IMR-90 (cell line): ENCODE measurements at places on chromosomes 2 and 18.

- no peak for DNase-seq
These were observed 182.3 kb downstream of the KLHL29 start for GRCh38 chr2:23567161-23567756.

DNA sequence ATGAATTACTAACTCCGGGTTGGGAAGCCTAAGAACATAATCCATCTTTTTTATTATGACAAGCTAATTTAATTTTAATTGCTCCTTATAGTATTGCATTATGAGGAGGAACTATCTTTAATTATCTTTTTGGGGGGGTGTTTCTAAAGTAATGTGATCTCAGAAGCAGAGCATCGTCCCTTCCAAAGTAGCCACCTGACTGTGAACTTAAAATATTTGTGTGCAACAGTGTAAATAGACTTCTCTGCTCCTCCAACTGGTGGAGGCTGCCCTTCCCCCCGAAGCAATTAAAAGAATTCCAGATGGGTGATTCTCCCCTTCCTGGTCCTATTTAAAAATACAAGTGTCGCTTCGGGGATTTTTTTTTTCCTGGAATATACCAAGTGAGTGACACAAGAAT is 55.7 kb downstream of the TCF7L1 start:
- no peak for DNase-seq

- no peak for DNase-seq
These were observed 71.7 kb upstream of the SP3 start for GRCh38 chr2:174036825-174037224.

GRCh38 chr2:70069049-70069448 is 18.2 kb upstream of the PCBP1 start:
- DNase-seq: peak; percentile 6

DNA sequence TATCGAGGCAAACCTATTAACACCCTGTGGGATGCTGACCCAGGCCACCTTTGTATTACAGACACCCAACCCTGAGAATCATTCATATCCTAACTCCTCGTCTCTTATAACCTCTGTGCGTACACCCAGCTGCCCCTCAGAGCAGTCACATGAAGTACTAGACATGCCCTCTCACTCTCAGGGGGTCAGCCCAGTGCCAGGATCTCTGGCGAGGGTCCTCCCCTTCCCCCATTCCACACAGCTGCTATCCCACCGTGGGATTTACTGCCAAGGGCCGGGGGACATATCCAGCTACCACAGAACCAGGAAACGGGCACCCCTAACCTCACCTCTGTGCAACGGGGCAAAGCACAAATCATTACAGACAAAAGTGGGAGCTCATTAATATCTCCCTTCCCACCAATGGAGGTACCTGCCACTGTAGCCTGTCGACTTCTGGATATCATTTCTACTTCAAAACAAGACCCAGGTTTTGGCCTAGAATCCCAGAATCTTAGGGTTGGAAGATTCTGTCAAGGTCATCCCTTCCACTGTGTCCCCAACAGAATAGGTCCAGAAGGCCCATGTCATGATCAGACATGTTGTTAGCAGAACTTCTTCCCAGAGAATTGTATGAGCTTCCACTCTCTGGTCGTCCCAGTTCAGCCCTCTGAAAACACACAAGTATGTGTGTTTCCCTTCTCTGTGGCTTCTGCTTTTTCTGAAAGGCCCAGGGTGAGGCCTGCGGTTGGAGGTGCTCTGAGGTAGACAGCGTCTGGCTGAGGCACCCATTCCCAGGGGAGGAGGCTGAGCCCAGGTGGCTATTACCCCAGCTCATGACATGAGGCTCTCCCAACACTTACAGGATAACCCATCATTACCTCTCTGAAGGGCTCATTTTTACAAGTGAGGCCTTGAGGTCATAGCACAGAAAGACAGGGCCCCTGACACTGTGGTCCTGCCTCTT is 1.7 kb downstream of the TMBIM1 start:
- no peak for DNase-seq

DNA sequence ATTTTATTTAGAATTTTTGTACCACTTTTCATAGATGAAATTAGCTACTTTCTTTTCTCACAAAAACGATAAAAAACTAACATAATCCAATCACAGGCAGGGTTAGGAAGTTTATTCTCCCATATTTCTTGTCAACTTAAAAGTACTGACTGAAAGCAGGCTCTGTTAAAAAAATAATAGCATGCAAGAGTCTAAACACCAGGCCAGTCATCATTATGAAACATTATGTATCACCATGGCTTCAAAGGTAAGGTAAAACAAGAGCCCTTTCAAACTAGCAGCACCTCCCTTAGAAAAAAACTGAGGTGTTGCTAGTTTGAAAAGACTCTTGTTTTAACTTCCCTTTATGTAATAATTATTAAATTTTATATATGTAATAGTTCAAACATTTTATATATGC is 848.0 kb downstream of the RNF144A start:
- no peak for DNase-seq

- peak; percentile 30 for DNase-seq
These were observed 42.4 kb downstream of the MRPS5 start for GRCh38 chr2:95079199-95079683.

- no peak for DNase-seq
These were observed 145.5 kb downstream of the CYP26B1 start for GRCh38 chr2:72001937-72002690.

DNA sequence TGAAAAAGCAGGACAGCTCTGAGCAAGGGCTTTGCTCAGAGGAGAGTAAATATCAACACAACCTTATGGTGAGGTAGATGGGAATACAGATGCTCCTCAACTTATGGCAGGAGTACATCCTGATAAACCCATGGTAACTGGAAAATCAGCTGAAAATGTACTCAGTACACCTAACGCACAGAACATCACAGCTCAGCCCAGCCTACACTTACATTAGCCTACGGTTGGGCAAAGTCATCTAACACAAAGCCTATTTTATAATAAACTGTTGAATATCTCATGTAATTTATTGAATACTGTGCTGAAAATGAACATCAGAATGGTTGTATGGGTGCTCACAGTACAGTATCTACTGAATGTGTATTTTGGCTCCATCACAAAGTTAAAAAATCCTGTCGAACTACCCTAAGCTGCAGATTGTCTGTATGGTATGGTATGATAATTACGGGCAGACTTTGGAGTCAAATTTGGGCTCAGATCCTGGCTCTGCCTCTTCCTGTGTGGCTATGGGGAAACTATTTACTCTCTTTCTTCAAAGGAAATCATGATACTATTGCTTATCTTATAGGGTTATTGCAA is 120.3 kb upstream of the LYPD1 start:
- DNase-seq: no peak

DNA sequence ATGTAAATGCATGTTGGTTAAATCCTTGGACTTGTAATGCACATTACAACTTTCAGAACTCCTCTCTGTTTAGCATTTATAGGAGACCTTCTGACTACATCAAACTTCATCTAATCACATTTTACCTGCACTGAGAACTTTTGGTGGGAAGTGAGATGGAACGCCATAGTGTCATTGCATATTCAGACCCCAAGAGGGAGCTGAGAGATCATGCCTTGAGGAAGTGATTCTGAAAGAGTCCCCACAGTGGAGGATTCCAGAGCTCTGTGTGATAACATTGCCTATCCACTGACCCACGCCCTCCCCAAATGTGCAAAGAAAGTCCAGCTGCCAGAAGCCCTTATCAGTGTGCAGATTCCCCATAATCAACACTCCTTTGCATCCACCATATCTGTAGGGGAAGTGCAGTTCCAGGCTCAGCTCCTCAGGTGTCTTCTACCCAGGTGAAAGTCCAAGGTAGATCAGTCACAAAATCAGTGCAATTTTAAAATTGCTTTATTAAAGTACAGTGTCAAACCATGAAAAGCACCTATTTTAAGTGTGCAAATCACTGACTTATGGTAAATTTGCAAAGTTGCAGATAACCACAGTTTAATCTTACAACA is 212.4 kb downstream of the RPIA start:
- peak; percentile 13 for DNase-seq

- DNase-seq: no peak
These were observed 8.9 kb downstream of the GPR17 start for GRCh38 chr2:127654838-127655175.

DNA sequence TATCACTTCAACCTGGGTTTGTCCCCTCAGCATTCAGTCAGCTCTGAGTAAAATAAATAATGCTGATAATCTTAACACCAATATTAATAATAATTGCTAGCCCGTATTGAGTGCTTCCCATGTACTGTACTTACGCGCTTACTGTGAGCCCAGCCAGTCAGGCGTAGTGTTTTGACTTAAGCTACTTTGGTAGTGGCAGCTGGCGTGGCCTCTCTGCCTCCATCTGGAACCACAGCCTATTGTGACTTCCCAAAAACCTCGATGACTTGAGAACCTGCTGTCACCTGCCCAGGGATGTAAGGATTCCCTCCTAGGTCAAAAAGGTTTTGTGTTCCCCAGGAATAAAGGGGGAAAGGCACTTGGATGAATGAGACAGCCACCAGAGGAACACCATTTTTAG is 53.2 kb downstream of the SUMO1 start:
- no peak for DNase-seq

GRCh38 chr18:72738136-72738535 is 129.7 kb downstream of the NETO1 start:
- no peak for DNase-seq

DNA sequence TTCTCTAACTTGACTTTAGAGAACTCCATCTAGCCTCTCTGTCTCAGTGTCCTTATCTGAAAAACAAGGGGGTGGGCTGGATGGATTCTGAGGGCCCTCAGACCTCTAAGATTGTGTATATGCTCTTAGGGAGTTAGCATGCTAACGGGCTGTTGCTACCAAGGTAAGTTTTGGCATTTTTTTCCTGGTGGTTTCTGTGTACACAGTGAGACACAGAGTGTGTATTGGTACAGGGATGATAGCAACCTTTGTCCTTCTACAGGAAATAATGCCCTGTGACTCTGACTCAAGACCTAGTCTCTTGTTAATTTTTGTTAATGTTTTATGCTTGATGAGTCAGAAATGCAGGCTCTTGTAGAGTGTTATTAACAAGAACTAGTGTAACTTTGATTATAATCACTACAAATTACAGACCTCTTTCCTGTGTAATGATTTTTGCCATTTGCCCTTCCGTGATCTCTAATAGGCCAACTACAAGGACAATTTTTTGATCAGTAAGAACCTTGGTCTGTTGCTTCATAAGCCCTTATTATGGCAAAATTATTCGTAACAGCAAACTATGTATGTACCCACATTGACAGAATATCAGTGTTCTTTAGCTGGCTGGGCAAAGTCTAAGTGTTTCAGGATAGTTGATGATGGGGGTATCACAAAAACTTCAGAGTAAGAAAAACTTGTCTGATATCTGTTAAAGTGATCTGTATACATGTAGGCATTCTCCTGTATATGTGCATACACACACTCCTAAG is 89.7 kb downstream of the SPTBN1 start:
- peak; percentile 67 for DNase-seq

GRCh38 chr2:7681881-7682461 is 764.8 kb downstream of the RNF144A start:
- DNase-seq: no peak

GRCh38 chr2:5691221-5691984 is 781 bp upstream of the SOX11 start:
- DNase-seq: peak; percentile 70

GRCh38 chr2:197152451-197153228 is 157.9 kb downstream of the ANKRD44 start:
- DNase-seq: peak; percentile 72

DNA sequence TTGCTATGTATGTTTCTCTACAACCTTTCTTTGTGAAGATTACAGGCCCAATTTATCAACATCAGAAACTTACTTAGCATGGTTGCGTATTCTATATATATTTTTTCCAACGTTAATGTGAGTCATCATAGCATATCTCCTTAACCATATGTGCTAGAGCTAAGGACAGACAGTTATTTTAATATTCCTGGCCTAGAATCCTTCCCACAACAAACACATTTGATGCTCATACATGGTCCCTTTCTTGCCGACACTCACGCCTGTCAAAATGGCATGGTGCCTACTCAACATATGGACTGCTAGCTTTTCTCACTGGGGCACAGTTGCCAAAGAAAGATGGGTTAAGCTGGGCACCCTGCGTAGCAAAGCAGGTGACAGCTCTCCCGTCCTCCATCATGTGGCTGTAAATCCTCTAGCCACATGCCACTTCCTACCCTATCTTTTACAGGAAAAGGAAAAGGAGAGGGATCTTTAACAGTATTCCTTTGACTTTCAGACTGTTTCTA is 75.2 kb upstream of the GALNT5 start:
- peak; percentile 72 for DNase-seq

GRCh38 chr2:1521878-1522830 is 108.9 kb downstream of the TPO start:
- DNase-seq: no peak

GRCh38 chr2:174901075-174901474 is 104.1 kb downstream of the CHN1 start:
- peak; percentile 36 for DNase-seq

DNA sequence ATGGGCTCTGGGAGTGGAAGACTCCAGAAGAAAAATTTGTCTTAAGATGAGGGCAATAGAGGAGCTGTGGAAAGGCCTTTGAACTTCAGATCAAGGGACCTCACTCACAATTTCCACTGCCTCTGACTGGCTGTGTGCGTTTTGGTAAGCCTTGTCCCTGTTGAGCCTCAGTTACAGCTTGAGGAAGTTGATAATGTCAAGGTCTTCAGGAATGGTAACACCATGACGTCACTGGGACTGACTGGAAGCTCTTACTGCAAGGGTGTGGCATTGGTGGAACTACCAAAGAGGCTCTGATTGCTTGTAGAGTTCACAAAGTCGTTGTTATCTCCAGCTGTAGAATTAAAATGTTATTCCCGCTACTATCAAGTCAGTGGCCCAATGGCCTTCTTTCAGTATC is 29.2 kb upstream of the CTAGE1 start:
- no peak for DNase-seq
